ENCODE measurements at places on chromosomes 3 and 15.

DNA sequence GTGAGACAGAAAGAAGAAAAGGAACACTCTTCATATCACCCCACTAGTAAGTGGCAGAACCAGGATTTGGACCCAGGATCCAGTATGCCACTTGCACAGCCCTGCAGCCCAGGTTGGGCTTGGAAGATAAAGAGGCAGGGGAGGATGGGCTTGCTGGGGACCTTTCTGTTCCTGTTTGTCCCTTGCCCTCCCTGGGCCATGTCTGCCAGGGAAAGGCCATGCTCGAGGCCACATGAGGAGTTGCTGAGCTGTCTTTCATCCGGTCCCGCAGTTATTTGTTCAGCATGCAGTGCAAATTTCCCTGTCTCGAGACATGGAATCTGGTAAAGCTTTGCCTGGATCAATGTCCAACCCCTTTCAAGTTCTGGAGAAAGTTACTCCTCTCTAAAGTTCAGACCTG lies 116.0 kb upstream of the MRPS22 start:
- DNase-seq = no peak

DNA sequence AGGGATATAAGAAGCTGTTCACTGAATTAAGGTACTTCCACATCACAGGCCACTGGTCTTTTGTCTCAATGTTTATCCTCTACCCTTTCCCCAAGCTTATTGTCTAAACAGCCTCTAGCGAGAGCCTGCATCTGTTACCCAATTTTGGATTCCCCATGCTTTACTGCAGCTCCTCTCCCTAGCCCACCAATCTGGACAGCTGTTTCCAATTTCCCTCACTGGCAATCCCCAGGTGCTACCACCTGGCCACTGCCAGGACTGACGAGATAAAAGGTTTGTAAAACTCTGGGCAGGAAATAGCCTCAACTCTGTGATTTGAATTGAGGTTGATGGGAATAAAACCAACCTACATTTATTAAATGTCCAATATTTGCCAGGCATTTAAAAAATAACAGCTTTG lies 58.0 kb upstream of the TEX9 start:
- no peak for DNase-seq

- DNase-seq = no peak
Observed at GRCh38 chr15:65408324-65409035, 14.3 kb downstream of the IGDCC4 start.

DNA sequence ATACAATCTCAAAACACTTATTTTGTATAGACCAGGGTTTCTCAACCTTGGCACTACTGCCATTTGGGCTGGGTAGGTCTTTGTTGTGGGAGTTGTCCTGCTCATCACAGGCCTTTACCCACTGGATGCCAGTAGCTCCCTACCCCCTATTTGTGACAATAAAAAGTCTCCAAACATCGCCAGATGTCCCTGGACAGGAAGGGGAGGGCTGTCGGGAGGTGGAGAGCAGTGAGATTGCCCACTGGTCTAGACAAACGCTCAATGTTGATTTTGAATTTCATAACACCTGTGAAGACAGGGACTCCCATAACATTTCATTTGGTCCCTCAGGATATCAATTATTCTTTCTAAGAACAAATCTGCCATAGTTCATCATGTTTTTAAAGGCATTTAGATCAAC lies 151.7 kb upstream of the PTPRG start:
- no peak for DNase-seq

DNA sequence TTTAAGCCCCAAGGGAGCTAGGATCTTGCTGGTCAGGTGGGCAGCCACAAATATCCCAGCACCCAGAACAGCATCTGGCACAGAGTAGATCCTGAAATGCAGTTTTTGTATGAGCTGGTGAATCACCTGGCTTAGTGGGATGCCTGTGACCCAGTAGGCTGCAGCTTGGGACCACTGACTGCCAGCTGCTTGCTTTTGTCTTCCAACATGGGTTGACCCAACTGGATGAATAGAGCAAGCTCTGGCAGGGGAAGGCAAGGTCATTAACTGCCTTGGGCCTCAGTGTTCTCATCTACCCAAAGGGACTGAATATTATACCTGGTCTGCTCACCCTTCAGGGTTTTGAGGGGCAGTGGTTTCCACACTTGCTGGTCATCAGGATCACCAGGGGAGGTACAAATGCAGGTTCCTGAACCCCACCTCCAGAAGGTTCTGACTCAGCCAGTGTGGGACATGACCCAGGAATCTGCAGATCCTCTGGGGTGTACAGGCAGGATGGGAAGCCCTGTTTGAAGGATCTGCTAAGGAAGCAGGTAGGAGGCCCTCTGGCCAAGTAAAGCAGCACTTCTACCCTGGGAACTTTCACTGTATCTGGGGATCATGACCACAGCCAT lies 55.4 kb downstream of the ITGA11 start:
- no peak for DNase-seq

DNA sequence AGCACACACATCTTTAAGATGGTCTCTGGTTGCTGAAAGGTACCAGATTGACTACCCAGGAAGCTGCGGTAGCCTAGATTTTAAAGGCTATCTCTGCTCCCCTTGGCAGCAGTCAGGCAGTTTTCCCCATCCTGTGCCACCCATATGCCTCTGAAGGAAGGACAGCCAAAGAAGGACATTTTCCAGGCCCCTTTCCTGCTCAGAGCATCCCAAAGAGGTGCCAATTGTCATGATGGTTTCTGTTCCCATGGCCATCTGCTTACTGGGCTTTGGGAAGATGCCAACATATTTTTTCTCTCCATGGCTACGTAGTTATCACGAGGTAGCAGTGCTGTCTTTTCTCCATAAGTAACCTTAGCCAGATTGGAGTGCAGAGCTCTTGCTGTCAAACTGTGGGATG lies 39.7 kb downstream of the UNC13C start:
- DNase-seq = no peak

DNA sequence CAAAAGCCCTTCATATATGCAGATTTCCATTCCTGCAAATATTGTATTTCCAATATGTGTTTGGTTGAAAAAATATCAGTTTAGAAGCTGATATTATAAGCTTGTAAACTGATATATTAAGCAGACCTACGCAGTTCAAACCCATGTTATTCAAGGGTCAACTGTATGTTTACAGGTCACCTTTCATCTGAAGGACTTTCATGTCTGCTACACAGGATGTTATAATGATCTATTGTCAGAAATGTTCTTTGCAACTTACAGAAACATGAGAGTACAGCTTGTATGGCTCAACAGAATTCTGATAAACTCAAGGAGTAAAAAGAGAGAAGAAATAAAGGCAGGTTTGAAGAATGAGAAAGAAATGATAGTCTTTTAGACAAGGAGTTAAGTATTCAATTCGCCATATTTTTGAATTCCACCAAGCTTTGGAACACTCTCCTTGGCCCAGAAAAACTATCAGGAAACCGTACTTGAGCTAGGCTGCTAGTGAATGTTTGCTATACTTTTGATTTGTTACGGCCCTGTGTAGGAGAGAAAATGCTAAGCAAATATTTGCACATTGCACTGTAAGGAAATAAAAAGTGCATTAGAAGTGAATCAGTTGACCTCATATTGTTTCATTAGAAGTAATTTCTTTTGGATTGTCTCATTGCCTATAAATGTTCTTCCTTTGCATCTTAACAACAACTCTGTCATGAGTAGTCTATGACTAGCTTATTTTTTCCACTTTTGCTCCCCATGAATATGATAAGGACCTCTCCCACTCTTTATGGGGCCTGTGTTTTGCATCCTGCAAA lies 81.2 kb downstream of the NEK11 start:
- DNase-seq = no peak

- no peak for DNase-seq
Observed at GRCh38 chr15:96336596-96337364, 6.3 kb downstream of the NR2F2 start.

- DNase-seq = no peak
Observed at GRCh38 chr3:156536524-156537316, 18.2 kb downstream of the SSR3 start.

GRCh38 chr15:58095415-58095814 lies 29.9 kb upstream of the ALDH1A2 start:
- DNase-seq = no peak
